Activated naive CD4-positive, alpha-beta T cell treated with anti-CD3 and anti-CD28 coated beads, Interleukin-2, amount 50 U/mL, for 16 hours (primary cell): ENCODE measurements at places on chromosomes 4 and X.

GRCh38 chr4:156734965-156735895 lies 236.4 kb downstream of the PDGFC start:
- DNase-seq, result no peak

DNA sequence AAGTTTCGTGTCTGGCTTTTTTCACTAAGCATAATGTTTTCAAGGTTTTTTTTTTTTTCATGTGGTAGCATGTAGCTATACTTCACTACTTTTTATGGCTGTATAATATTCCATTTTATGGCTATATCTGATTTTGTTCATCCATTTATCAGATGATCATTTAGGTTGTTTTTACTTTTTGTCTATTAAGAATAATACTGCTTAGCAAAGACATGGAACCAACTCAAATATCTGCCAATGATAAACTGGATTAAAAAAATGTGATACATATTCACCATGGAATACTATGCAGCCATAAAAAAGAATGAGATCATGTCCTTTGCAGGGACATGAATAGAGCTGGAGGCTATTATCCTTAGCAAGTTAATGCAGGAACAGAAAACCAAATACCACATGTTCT lies 32.7 kb upstream of the ZNF280C start:
- no peak for DNase-seq

GRCh38 chr4:2935762-2936743 lies 27.2 kb downstream of the NOP14 start:
- peak; percentile 59 for DNase-seq

DNA sequence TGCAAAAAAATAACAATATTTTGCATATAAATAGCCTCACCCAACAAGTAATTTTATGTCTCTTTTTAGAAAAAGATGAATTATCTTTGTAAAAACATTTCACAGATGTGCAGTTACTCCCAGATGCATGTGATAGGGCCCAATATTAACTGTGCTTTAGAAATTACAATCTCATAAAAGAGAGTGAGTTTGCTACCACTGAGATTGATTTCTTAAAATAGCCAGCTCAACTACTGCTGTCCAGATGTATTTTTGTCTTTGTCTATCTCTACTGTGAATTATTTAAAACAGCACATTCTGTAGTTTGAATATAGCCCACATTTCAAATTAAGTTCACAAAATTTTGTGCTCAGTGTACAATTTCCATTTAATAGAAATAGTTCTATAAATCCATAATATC lies 177.0 kb upstream of the TTC29 start:
- no peak for DNase-seq

DNA sequence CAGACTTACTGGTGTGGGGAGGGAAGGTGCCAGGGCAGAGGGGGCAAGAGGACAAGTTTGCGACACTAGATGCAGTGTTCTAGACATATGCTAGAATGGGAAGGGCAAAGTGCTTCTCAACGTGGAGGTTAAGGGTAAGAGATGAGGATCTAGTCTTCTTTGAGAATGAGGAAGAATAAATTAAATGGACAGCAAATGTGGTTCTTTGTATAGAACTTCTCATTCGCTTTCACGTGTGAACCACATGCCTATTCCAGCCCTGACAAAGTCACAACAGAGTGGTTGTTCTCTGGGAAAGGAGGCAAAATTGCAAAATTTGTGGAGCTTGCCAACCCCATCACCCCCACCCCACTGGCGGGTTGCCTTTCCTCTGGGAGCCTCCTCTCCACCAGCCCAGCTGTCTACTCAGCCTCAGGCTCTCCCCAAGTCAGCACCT lies 1.5 kb upstream of the ANXA5 start:
- no peak for DNase-seq

- no peak for DNase-seq
These were observed 950.1 kb downstream of the FAT4 start for GRCh38 chr4:126264839-126265238.

- DNase-seq, result no peak
These were observed 60.0 kb downstream of the RHOH start for GRCh38 chr4:40256817-40257216.

- DNase-seq, result no peak
These were observed 23.1 kb upstream of the LRAT start for GRCh38 chr4:154720618-154721267.

DNA sequence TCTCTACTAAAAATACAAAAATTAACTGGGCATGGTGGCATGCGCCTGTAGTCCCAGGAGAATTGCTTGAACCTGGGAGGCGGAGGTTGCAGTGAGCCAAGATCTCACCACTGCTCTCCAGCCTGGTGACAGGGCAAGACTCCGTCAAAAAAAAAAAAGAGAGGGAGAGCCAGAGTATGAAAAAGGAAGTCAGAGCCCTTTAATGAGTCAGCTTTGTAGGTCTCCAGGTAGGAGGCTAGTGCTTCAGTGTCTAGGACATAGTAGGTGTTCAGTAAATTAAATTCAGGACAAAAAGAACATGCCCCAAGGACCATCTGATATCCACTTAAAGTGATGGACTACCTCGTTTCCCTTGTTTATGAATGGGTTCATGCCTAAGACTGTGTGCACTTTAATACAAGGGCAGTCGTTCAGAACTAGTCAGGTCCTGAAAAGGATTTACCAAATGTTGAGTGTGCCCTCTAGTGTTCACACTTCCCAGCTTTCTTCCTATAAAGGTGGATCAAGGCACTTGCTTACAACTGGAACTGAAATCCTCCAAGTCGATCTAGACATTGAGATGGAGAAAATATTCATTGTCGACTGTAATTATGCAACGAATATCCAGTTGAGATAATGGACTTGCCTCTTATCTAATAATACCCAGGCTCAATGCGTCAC lies 29.0 kb downstream of the F9 start:
- no peak for DNase-seq

DNA sequence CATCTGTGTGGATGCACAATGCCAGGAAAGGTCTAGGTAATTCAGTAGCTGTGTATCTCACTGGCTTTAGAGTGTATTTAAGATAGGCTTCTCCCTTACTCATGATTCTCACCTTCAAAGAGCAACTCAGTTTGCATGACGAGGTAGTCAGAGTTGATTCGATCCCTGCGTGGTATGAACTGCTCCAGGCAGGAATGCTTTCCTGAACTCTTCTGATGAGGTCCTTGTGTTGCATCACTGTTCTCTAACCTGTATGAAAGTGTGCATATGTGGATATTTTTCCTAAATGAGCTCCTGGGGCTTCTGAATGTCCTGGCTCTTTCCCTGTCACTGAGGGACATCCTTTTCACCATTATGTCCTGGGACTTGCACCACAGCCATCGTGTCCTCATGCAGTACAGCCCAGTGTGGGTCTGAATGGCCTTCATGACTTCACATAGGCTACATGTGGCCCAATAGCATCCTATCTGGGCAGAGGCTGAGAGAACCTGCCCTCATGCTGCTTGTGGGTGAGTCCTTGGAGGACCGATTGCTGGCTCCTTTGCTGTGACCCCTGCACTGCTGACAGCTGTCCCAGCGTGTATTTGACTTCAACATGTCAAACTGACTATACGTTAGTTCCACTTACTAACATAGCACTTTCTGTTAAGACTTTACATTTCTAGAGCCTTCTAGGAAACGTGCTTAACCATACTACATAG lies 65.3 kb upstream of the WDR1 start:
- DNase-seq, result no peak

GRCh38 chrX:16461968-16462367 lies 188.0 kb upstream of the S100G start:
- DNase-seq, result no peak

GRCh38 chr4:180550106-180550505 lies 1693.1 kb upstream of the TENM3 start:
- DNase-seq, result no peak

DNA sequence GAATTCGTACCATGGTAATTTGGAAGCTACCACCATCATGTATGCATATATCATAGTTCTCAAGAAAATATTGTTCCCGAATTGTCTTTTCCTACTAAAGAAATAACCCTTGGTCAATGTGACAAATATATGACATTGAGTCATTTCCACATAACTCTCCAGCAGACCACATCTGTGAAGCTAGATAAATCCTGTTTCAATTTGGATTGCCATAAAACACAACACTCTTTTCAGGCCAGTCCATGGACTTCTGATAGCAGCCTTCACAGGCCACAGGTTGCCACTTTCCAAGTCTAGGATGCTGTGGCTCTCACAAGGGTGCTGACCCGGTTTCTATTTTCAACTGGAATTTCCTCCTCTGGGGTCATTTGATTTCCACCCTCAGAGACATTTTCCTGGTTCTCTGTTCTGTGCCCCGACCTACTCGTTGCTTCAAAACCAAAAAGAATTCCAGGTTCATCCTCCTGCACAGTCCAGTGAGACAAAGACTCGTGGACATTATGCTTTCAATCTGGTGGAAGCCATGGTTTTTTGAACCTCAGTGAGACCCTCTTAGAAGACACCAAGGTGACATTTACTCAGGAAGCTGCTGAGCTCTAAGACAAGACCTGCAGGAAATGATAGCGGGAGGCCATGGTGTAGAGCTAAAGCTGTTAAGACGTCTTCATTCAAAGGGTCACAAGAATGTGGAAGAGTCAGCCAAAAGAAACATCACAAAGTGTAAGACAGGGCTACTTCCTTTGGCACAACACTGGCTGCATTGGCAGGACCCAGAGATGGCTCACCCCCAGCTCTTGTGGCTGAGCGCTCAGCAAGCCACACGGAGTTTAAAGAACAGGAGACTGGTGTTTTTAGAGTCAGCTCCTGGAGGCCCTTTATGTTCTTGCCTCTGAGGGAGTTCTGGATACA lies 119.8 kb downstream of the AMELX start:
- DNase-seq, result no peak

DNA sequence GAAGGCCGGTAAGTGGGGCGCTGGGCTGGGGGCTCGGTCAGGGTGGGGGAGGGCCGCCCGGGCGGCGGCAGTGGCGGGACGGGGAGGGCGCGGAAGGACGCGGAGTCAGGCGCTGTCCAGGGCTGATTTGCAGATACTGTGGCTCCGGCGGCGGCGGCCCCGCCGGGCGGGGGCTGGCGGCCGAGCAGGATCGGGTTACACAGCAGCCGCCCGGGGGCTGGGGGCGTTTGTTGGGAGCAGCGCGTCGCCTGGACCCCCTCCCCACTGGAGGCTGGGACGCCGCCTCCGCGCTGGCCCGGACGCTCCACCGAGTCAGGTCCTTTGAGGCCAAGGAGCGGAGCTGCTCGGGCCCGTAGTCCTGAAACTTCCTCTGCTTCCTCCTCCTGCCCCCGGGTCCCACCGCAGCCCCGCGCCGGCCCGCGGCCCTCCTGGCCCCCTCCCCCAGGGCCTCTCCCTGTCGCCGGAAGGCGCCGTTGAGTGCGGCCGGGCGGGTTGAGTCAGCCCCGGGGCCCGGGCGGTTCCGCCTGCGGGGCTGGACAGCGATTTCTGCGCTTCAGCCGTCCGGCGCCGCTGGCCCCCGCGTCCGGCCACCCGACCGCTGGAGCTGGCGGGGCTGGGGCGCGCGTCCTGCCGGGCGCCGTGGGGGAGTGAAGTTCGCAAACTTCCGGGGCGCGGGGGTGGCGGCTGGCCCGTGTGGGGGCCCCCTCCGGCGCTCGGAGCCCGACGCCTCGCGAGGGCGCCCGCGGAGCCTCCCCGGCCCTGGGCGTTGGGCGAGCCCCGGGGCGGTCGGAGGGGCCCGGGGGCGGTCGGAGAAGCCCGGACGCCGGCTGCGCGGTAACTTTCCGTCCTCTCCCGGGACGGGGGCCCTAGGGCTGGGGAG lies 746 bp downstream of the REST start:
- DNase-seq, result peak; percentile 77

GRCh38 chrX:68824152-68824433 lies 4.7 kb upstream of the EFNB1 start:
- DNase-seq, result no peak

DNA sequence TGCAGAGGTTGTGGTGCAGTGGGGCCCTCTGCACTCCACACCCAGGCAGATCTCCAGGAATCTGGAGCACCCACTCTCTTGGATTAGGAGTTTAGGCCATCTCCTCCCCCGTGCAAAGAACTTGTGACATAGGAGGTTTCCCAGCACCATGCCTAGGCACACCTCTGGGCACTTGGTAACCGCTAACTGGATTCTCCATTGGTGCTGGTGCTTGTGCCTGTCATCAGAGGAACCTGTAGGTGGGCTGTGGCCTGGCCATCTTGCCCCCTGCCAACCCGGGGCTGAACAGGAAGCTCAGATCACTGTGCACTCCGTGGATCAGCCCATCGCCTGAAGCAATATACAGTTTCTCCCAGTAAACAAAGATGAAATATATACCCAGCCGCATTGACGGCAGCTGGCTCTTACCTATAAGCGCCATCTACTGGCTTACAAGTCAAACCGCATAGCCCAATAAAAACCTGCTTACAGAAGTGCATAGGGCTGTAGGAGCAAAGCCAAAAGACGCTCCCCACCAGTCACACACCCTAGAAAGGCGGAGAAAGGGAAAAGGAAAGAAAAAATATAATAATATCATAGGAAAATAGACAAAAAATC lies 19.1 kb upstream of the TEX13B start:
- DNase-seq, result no peak

DNA sequence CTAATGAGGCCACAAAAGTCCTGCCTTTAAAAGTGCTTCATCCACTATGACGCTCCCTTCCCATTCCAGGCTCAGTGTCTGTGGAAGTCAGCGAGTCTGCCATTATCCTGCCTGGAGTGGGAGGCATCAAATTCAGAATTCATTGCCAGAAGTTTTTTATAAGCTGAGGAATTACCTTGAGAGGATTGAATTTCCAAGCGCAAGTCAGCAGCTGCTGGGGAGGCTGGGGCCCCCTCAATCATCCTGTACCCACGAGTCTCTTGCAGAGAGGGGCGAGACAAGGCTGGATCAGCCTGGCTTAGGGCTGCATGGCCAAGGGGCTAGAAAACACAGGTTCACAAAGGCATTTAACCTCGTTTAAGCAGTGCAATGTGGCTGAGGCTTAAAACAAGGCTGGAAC lies 170.5 kb upstream of the NOCT start:
- no peak for DNase-seq

DNA sequence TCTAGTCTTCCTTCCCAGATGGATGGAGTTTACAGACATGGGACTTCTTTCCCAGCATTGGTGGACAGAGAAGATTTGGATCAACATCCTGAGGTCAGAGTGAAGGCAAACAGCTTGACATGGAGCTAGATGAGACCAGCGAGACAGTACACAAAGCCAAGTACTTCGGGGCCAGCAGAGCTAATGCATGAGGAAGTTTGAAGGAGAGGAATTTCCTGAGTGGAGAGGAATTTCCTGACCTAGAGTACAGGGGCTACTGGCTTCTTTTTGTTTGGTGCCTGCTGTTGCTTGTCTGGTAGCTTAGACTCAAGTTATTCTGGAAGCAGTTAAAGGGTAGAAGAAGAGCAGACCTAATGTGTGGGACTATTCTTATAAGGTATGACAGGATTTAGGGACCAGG lies 69.1 kb upstream of the EOLA2 start:
- DNase-seq, result no peak
